ENCODE measurements at places on chromosomes 5 and 9.

GRCh38 chr9:68973619-68974018, 40.3 kb downstream of the PRKACG start:
- DNase-seq, result no peak

- DNase-seq, result no peak
These were observed 34.4 kb downstream of the AHRR start for GRCh38 chr5:355958-356357.

DNA sequence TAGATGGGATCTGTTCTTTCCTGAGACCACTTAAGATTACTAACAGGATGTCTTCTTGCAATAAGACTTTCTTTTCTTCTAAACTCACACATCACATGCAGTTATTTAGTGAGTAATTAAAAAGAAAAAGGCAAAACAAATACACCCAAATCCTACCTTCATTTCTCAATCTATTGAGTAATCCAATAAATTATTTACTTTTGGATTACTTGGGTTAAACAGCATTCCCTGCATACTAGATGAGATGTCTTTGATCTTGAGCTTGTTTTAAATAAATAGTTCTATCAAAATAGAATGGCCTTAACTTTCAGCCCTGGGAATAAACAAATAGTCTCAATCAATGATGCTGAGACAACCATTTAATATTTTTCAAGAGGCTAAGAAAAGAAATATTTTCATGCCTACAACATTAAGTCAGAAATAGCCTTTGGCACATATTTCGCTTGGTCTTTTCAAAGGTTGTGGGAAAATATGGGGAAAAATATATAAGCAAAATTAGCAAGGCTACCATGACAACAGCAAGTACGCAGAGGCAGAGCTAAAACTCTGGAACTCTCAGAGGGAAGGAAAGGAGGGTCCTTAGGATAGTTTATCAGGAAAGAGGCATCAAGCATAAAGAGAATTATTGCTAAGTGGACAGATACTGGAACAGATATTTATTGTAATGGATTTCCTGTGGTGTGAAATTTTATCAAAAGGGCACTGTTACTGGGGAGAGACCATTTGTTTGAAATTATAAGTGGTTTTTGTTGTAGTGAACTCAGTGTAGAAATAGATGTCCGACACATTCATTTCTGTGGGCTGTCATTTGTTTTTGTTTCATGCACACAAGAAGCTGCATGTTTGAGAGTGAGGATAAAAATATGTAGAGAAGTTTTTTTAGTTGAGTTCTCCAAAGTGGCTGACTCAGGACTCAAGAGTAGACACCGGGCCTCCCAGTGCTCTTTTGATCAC, 70.2 kb upstream of the CDH6 start:
- DNase-seq, result no peak

DNA sequence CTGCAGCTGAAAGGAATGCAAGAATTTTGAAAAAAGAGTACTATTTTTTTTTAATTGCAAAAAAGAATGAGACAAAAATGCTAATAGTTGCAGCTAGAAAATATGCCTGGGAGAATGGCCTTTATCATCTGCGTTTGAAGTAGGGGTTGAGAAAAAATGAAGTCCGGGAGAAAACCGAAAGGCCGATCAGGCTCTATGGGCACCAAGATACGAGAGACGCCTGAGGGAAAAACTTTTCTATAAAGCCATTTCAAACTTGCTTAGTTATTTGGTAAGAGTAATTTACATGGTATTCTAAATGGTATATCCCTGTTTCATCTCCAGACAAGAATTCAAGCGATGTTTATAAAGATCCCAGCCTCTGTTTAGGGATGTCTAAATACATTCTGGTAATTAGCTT, 99.3 kb upstream of the EFNA5 start:
- no peak for DNase-seq

GRCh38 chr5:174281855-174282254, 236.3 kb downstream of the NSG2 start:
- DNase-seq, result no peak
